ENCODE measurements at places on chromosomes 11 and 22.
A peak's percentile ranks its signal among the peaks of the same experiment; 100 is the strongest.

GRCh38 chr11:21364866-21365624 lies 695.7 kb downstream of the NELL1 start:
- DNase-seq, result no peak

DNA sequence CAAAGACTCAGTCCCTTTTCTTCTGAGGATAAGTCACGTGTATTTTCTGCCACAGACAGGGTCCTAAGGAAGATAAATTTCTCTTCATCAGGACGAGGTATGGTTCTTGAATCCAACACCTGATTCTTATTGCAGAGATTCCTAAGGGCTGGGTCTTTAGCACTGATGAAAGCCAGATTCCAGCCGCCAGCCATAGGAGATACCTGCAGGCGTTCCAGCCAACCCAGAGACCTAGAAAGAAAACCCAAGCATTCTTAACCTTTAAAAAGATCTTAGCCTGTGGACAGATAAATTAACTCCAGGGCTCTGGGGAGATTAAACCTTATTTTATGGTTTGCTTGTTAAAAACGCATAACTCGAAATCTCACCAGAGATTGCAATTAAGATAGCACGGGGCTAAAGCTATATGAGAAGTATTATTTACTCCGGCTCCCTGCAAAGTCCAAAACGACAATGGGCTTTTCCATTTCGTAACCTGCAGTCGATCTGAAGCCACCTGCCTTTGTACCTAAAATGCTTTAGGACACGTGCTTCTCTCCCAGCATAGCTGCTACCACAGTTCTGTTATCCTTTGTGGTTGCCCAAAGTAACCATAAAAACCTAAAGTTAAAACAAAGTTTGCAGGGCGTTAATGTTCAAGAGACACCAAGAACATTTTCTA lies 104.5 kb downstream of the NXPE2 start:
- no peak for DNase-seq

- DNase-seq, result no peak
These were observed 377.4 kb downstream of the DYNC2H1 start for GRCh38 chr11:103486604-103487003.

DNA sequence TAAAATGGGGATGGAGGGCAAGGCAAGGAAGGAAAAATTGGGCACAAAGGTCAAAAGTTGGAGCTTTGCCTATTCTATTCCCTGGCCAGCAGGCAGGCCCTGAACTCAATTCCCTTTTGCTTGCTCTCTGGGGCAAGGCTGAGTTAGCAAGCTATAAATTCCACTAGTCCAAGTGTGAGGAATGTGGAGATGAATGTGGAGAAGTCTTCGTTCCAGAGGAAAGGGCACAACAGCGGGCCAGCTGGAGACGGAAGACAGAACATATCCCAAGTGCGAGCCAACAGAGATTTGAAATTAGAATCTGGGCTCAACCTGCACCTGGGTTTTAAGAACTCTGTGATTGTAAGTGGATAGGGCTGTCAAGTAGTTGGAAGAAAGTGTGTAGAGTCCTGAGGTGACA lies 29.5 kb upstream of the FZD4 start:
- DNase-seq, result no peak

DNA sequence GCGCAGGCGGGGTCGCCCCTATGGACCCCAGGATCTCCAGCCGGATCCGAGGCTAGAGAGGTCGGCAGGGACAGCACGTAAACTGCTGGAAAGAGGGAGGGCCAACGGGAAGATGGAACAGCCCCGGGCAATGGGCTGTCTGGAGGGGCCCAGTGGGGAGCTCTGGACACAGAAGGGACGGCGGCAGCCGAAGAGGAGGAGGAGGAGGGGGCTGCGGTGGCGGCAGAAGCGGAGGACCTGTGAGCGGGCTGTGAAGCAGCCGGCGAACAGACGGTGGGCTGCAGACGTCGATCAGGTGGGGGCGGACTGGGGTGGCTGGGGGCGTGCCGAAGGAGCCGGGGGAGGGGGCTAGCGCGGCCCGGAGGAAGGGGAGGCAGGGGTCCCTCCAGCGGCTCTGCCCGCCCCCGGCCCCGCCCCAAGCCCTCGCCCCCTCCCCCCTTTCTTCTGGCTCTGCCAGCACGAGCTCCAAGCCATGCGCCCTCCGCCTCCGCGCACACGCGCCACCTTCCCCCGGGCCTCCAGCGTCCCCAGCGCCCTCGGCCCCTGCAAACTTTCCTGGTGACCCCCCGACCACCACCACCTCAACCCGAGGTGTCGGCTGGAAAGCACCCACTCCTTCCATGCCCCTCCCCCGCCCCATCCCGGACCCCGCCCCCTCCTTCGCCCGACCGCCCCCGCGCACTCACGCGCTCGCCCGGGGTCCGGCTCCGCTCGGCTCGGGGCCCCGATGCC lies 432 bp downstream of the TNKS1BP1 start:
- peak; percentile 45 for DNase-seq

GRCh38 chr11:35073691-35074419 lies 65.1 kb upstream of the CD44 start:
- peak; percentile 47 for DNase-seq

- no peak for DNase-seq
These were observed 29.5 kb upstream of the SERPIND1 start for GRCh38 chr22:20744456-20744855.

GRCh38 chr11:63775191-63775590 lies 6.6 kb upstream of the ZFTA start:
- DNase-seq, result no peak

DNA sequence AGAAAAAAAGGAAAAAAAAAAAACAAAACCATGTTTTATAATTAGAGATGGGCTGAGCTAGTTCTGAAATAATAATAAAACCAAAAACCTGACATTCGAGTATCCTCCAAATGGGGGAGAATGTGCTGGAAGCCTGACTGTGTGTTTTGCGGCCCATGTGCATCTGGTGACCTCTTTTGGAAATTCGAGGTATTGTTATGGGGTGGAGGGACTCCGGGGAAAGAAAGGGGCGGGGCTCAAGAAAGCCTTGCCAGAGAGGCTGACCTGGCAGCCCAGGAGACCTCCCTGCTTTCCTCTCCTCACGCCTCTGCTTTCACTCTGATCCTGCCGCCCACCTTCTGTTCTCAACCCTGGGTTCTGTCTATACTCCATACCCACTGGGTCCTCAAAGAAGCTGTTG lies 72.9 kb downstream of the CTTN start:
- DNase-seq, result peak; percentile 24

DNA sequence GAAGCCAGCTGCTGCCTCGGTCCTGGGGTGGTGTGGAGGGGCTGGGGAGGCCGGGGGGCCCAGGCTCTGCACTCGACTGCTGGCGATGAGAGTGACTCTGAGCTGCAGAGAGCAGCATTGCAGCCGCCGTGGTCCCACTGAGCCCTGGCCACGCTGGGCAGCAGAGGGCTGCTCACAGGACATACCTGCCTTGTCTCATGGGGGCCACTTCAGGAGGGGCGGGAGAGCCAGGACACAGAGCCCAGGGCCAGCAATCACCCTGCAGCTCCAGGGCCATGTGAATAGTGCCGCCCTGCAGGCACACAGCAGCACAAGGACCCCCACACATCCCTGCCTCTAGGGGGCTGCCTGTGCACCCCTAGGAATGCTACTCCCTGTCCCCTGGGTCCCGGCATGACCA lies 147.0 kb downstream of the CRYBB2 start:
- no peak for DNase-seq

DNA sequence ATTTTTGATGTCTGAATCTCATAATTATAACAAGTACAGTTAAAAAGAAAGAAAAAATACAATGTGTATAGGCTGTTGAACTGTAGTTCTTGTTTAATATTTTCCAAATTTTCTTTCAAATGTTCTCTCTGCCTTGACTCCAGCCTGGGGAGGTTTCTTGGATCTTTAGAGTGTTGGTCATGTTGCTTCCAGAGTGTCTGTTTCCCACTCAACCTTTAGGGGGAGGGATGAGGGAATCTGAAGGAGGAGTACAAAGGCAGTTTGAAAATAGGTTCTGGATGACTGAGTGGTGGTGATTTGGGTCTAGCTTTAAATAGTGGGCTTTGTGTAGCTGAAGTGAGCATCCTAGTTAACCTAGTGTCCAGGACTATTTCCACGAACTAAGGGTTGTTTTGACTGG lies 2.0 kb downstream of the CTNND1 start:
- no peak for DNase-seq

- DNase-seq, result peak; percentile 89
These were observed at the start of gene HIRA for GRCh38 chr22:19431649-19432132. Gene HIRA, minus strand, starts transcription at chr22:19431733. Its CDS starts 257 bp downstream, at chr22:19431476.

DNA sequence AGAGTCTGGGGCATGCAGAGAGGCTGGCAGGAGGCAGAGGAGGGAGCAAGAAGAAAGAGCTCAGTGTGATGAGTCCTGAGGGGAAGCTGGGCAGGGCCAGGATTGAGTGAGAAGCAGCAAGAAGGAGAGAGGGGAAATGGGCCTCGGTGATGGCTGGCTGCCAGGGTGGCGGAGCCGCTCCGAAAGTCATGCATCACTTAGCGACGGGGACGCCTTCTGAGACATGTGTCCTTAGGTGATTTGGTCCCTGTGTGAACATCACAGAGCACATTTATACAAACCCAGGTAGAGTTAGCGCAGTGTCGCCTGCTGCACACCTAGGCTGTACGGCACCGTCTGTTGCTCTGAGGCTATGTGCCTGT lies 15.1 kb downstream of the TBC1D22A start:
- peak; percentile 64 for DNase-seq

- no peak for DNase-seq
These were observed 19.3 kb downstream of the TREH start for GRCh38 chr11:118659953-118660680.

- DNase-seq, result peak; percentile 77
These were observed 44.2 kb upstream of the TTLL12 start for GRCh38 chr22:43230971-43231723.

- DNase-seq, result no peak
These were observed 125.3 kb downstream of the APOL5 start for GRCh38 chr22:35842954-35843353.

GRCh38 chr11:11186249-11186648 lies 166.8 kb downstream of the CSNK2A3 start:
- no peak for DNase-seq

GRCh38 chr11:73388265-73389133 lies 12.3 kb downstream of the RELT start:
- no peak for DNase-seq

GRCh38 chr22:26134654-26135330 lies 34.5 kb upstream of the SEZ6L start:
- peak; percentile 2 for DNase-seq

GRCh38 chr22:22111267-22111751 lies 128.7 kb upstream of the TOP3B start:
- DNase-seq, result peak; percentile 46

DNA sequence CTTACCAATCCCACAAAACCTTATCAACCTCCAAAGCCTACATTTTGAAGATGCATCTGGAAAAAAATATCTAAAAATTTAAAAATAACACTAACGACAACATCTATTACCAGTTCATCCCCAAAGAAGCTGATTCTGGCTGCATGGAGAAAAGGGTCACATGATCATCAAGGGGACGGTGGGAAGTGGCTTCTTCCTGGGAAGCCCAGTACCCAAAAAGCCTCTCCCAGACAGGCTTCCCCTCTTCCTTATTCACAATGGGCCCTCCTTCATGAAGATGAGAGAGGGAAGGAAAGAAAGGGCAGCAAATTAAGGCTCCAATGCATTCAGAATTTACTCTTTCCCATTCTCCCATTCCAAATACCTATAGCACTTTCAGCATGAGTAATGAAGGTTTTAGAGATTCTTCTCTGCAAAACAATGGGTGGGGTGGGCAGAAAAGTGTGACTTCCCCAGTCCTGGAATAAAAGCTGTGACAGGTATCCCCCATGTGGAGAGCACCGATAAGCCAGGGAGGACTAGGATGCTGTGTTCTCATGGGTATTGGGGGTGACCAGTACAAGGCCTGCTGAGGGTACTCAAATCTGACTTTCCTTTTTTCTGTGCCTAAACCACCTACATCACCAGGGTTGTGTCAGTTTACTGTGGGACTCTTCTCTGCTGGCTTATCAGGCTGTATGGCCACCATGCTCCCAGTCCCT lies 88.2 kb downstream of the SIK3 start:
- DNase-seq, result no peak

DNA sequence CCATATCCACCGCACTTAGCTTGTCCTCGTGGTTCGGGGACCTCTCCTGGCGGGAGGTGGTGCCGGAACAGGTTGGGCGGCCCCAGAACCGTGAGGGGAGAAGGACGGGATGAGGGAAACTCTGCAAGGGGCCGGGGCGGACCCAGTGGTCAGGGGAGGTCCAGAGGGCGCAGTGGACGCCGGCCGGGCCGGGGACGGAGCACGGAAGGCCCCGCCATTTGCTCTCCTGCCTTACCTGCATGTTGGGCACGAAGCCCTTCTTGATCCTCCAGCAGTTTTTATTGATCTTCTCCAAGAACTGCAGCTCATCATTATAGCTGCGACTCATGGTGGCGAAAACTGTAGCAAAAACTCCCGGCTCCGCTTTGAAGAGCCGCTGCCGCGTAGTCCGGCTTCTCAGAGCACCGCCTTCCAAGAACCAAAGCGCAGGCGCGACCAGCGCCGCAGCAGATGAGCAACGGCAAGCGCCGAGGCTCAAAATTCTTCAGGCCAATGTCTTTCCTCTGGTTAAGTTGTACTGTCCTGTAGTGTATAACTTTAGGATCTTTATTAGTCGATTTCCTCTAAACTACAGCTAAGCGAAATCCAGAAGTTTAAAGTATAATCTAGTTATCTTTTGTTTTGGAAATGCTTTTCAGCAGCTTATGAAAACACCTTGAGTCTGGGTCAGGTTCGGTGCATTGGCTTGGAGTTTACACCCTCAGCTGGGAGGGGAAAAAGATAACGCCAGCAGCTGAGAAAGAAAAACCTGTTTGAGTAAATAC lies at the start of gene RTCB:
Gene RTCB (minus strand): TSS at position 419 of the 764 bp plus-strand sequence. CDS start 91 bp downstream, at position 328.
- DNase-seq, result peak; percentile 94

DNA sequence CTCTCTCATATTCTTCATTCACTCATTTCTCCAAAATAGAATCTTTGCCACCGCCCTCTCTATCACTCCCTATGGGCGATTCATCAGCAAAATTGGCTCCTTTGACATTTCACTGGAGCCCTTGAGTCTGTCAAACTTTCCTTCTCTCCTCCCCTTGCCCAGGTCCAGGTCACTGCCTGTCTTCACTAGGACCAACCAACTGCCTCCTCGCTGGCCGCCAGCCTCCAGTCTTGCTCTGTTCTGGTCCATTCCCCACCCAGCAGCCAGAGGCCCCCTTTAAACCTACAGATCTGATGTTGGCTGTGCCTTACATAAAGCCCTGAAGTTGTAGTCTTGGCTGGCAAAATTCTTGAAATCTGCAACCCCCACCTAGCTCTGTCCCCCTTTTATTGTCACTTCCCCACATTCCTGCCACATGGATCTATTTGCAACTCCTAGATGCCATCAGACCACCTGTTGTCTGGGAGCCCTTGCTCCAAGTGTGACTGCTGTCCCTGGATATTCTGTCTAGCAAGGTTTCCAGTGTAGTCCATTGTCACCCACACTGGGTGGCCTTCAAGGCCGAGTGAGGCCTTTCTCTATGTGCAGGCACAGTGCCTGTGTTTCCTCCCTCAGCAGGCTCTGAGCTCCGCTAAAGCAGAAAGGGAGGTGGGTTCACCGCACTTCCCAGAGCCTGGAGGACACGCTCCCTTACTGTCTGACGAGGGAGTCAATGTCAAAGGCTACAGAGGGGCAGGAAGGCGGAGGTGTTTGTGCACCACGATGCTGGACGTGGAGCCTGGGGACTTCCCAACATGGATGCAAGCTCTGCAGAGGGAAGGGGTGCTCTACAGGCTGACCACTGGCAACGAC lies 25.5 kb downstream of the MYEOV start:
- no peak for DNase-seq

- DNase-seq, result peak; percentile 40
These were observed 23.2 kb downstream of the RTN4R start for GRCh38 chr22:20244691-20245576.

Measured in stimulated activated CD4-positive, alpha-beta T cell treated with anti-CD3 and anti-CD28 coated beads, Interleukin-2, amount 100 ng/mL, for 24 hours (primary cell).